ENCODE measurements at places on chromosomes 6 and 20. TPM values are rescaled to one million over a fixed set of nuclear protein-coding genes. Genes with fewer than 3 reads are reported as not detected.

- DNase-seq = no peak
Measured at GRCh38 chr6:38404355-38404754, 235.4 kb downstream of the BTBD9 start.

The SUMO4 gene
- total RNA-seq = 3.2 TPM

The PRRT1 gene
- total RNA-seq = 3.8 TPM

The CTAGE9 gene
- not detected for total RNA-seq

- no peak for DNase-seq
Measured at GRCh38 chr6:137323860-137324259, 104.7 kb upstream of the IFNGR1 start.

GRCh38 chr6:105111871-105112270, 67.9 kb downstream of the POPDC3 start:
- no peak for DNase-seq

The RAET1E gene
- not detected for total RNA-seq

The SPATA25 gene
- total RNA-seq = 16.7 TPM

GRCh38 chr6:84836366-84836765, 72.0 kb upstream of the TBX18 start:
- no peak for DNase-seq

DNA sequence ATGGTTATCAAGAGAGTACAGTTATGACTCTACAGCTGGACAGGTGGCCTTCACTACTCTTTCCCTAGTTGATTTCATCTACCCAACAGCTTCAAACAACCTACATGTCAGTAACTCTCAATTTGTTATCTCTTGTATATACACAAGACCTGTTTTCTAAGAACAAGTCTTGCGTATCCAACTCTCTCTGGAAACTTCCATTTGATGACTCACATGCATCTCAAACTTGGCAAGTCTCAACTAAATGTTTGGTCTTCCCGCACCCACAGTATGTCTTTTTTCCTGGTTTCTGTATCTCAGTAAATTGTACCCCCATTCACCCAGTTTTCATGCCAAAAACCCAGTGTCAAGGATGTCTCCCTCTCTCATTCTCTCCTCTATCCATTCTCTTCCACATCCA, 97.7 kb downstream of the BTBD9 start:
- no peak for DNase-seq

GRCh38 chr20:20371083-20371482, 3.2 kb downstream of the INSM1 start:
- DNase-seq = no peak

The CLPSL1 gene
- not detected for total RNA-seq

- DNase-seq = no peak
Measured at GRCh38 chr6:64477391-64477790, 841.8 kb downstream of the PHF3 start.

DNA sequence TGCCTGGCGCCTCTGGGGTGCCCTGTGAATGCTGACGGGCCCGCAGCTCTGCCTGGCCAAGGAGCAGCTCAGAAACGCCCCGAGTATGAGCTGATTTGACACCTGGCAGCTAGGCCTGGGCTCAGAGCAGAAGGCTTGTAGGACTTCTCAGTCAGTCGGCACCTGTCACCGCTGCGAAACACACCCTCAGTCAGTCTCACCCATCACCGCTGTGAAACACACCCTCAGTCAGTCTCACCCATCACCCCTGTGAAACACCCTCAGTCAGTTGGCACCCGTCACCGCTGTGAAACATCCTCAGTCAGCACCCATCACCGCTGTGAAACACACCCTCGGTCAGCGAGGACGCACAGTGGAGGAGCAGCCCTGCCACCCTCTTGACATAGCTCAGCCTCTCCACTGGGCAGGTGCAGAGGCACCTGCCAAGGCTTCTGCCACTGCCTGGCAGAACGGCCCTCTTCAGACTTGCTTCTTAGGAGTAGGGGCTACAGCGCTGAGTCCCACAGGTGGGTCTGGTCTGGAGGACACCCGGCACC, 109.0 kb downstream of the PSMB1 start:
- DNase-seq = no peak

DNA sequence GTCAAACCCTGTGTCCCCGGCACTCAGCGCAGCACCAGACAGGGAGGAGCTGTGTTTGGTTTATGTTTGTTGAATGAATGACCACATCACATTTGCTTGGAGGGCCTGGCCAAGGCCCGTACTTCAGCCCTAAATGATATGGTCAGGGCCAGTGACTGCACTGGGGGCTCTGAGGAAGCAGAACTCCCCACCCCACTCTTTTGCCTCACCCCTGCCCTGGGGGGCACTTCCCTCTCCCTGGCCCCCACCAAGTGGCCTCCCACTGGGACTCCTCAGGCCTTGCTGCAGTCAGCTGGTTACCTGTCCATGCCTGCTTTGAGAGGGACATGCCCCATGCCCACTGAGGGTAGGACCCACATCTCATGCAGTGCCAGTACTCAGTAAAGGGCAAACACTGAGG, 2.9 kb downstream of the ADISSP start:
- DNase-seq = no peak

- DNase-seq = no peak
Measured at GRCh38 chr20:54047048-54047447, 23.3 kb downstream of the BCAS1 start.

- DNase-seq = no peak
Measured at GRCh38 chr6:143872201-143872600, 7.9 kb downstream of the ZC2HC1B start.

- DNase-seq = no peak
Measured at GRCh38 chr6:126156973-126157372, 170.6 kb downstream of the TRMT11 start.

Data from thoracic aorta (tissue), 2 donors.